ENCODE measurements at places on chromosomes 5 and 9. TPM values are rescaled to one million over a fixed set of nuclear protein-coding genes. Genes with fewer than 3 reads are reported as not detected.

KCNN2 gene
- 27.2 TPM for total RNA-seq

KIF12 gene
- 9.0 TPM for total RNA-seq

CNTRL gene
- 24.6 TPM for total RNA-seq

PCDHGA4 gene
- 7.5 TPM for total RNA-seq

GFRA3 gene
- 6.3 TPM for total RNA-seq

KIF4B gene
- total RNA-seq: 0.20 TPM

IFNA2 gene
- not detected for total RNA-seq

PITX1 gene
- 0.11 TPM for total RNA-seq

PTGES gene
- total RNA-seq: 2.5 TPM

GRCh38 chr5:31825518-31826068 lies 186.7 kb downstream of the PDZD2 start:
- no peak overlapping the region for H3K4me3 ChIP-seq
- DNase-seq: peak; percentile 45
- peaks cover 3% of the 10 kb centered on the region for H3K4me1 ChIP-seq
- no peaks in the 10 kb centered on the region for H3K36me3 ChIP-seq

GRCh38 chr5:43193894-43194265 lies 1.9 kb downstream of the NIM1K start:
- peaks cover 23% of the 10 kb centered on the region for H3K4me1 ChIP-seq
- no peaks in the 10 kb centered on the region for H3K27me3 ChIP-seq
- H3K36me3 ChIP-seq: no peaks in the 10 kb centered on the region
- no peak for DNase-seq
- peak overlapping the region; percentile 84 for H3K4me3 ChIP-seq

- peak; percentile 82 for DNase-seq
- no peak overlapping the region for H3K4me3 ChIP-seq
- H3K36me3 ChIP-seq: no peaks in the 10 kb centered on the region
- no peaks in the 10 kb centered on the region for H3K27me3 ChIP-seq
- H3K27ac ChIP-seq: no peak overlapping the region
These were observed 65.3 kb downstream of the ARHGEF37 start for GRCh38 chr5:149646564-149646963.

- no peak for DNase-seq
- no peak overlapping the region for H3K4me3 ChIP-seq
- peaks cover 12% of the 10 kb centered on the region for H3K4me1 ChIP-seq
- no peak overlapping the region for H3K27ac ChIP-seq
- no peaks in the 10 kb centered on the region for H3K36me3 ChIP-seq
These were observed 71.1 kb upstream of the LHFPL2 start for GRCh38 chr5:78719504-78720219.

- no peak for DNase-seq
- no peak overlapping the region for H3K27ac ChIP-seq
- no peaks in the 10 kb centered on the region for H3K4me1 ChIP-seq
- H3K27me3 ChIP-seq: no peaks in the 10 kb centered on the region
- H3K4me3 ChIP-seq: no peak overlapping the region
- no peaks in the 10 kb centered on the region for H3K36me3 ChIP-seq
These were observed 229.5 kb downstream of the AP3B1 start for GRCh38 chr5:78064941-78065472.

DNA sequence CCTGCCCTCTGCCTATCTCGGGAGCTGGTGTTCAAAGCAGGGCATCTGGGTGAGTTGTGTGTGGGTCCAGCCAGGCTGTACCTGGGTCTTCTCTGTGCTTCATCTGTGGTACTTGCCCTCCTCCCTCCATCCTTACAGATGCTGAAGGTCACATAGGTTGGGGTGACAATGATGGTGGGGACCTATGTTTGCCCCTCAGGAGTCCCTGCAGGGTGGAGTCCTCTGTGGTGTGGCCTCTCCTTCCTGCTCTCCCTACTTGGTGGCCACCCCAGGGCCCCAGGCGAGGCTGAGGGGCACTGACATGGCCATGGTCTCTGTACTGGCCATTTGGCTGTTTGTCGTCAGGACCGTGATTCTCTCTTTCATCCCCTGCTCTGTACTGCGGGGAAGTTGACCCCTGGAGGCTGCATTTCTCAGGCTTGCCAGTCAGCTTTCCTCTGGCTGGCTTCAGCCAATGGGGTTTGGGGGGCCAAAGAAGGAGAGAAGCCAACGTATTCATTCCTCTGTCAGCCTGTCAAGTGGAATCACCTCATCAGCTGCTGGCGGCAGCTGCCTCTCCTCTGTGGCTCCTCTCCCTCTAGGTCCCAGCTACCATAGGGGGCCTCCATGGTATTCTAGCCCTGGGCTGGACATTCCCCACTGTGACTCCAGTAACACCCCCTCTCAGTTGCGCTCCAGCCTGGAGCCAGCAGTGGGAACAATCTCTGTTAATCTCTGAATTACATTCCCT lies 4.6 kb downstream of the DCANP1 start:
- H3K27ac ChIP-seq: no peak overlapping the region
- no peak overlapping the region for H3K4me3 ChIP-seq
- H3K4me1 ChIP-seq: peaks cover 35% of the 10 kb centered on the region
- no peaks in the 10 kb centered on the region for H3K27me3 ChIP-seq

GRCh38 chr5:119651486-119651885 lies 22.1 kb downstream of the FAM170A start:
- DNase-seq: no peak
- no peak overlapping the region for H3K27ac ChIP-seq
- no peaks in the 10 kb centered on the region for H3K4me1 ChIP-seq
- no peak overlapping the region for H3K4me3 ChIP-seq

DNA sequence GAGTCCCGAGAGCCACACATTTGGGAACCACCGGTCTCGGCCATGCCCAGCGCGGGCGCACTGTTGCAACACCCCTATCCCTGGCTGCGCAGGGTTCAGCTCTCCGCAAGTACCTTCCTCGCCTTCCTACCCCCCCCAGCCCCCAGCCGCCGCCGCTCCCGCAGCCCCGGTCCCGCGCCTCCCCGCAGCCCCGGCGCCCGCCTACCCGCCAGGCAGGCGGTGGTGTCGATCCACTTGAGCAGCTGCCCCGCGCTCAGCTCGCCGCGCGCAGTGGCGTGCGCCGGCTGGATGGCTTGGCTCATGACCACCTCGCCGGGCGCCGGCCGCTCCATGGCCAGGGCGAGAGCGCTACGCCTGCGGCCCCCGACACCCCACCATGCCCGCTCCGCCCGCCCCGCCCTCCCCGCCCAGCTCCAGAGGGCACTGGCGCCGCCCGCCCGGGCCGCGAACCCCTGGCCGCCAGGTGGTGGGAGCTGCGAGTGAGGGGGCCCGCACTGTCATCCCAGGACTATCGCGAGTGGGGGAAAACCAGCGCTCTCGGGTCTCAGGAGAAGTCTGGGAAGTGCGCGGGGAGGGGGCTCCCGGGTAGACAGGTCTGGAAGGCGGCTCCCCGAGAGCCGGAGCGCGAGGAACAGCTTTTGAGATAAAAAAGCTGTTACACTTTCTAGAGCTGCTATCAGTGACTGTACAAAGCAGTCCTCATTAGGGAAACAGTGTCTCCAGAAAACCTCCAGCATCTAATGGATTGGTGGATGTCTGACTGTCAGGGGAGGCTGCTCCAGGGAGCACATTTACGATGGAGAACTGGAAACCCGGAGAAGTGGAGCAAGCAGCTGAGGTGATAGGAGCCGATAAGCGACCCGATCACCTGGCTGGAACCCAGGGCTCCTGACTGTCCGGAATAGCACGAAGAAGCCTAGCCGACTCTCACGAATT lies at the start of gene ACOT12:
TSS of gene ACOT12 (minus strand) at position 352 of the 936 bp plus-strand sequence. CDS start at position 332, 20 bp downstream.
- peak within 1 kb of the TSS; percentile 26 for H3K4me3 ChIP-seq
- no peaks in the 10 kb centered on the region for H3K36me3 ChIP-seq
- H3K4me1 ChIP-seq: peaks cover 6% of the 10 kb centered on the region
- no peak for DNase-seq

- H3K4me1 ChIP-seq: no peaks in the 10 kb centered on the region
- no peak for DNase-seq
- H3K27ac ChIP-seq: no peak overlapping the region
- no peaks in the 10 kb centered on the region for H3K36me3 ChIP-seq
These were observed 243.6 kb upstream of the HAPLN1 start for GRCh38 chr5:83964271-83964670.

DNA sequence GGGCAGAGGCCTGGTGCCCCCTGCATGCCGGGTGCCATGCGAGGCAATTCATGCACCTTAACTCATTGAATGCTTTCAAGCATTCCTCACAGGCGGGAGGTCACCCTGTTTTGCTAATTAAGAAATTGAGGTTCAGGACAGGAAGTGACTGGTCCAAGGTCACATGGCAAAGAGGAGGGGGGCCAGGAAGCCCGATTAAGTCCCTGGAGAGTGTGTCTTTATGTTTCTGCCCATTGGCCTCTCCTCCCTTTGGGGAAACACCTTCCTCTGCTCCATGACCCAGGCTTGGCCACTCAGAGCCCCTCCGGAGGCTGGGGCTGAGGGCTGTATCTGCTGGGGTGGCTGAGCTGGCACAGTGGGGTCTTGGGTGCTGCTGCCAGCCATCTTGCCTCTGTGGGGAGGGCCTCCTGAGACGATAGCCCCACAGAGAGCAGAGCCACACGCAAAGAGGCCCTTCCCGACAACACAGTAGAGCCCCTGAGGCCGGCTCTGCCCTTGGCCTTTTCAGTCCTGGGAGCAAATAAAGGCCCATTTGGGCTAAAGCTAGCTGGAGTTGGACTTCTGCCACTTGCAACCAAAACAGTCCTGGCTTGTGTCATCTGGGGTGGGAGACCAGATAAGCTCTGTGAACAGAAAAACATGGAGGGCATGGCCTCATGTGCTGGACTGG lies 90.8 kb upstream of the NEURL1B start:
- H3K4me3 ChIP-seq: no peak overlapping the region
- H3K27me3 ChIP-seq: no peaks in the 10 kb centered on the region
- H3K4me1 ChIP-seq: peaks cover 20% of the 10 kb centered on the region
- no peaks in the 10 kb centered on the region for H3K36me3 ChIP-seq
- no peak overlapping the region for H3K27ac ChIP-seq

GRCh38 chr5:1227667-1228066 lies 2.5 kb downstream of the SLC6A18 start:
- DNase-seq: no peak
- no peak overlapping the region for H3K27ac ChIP-seq
- H3K36me3 ChIP-seq: no peaks in the 10 kb centered on the region
- H3K4me3 ChIP-seq: no peak overlapping the region
- no peaks in the 10 kb centered on the region for H3K27me3 ChIP-seq

- peaks cover 45% of the 10 kb centered on the region for H3K4me1 ChIP-seq
- H3K27me3 ChIP-seq: peaks cover 2% of the 10 kb centered on the region
- no peak overlapping the region for H3K27ac ChIP-seq
- no peaks in the 10 kb centered on the region for H3K36me3 ChIP-seq
These were observed 11.1 kb upstream of the ARAP3 start for GRCh38 chr5:141692919-141693725.

- H3K4me1 ChIP-seq: no peaks in the 10 kb centered on the region
- H3K4me3 ChIP-seq: no peak overlapping the region
- H3K27ac ChIP-seq: no peak overlapping the region
- DNase-seq: no peak
- no peaks in the 10 kb centered on the region for H3K36me3 ChIP-seq
- no peaks in the 10 kb centered on the region for H3K27me3 ChIP-seq
These were observed 209.6 kb upstream of the CDH10 start for GRCh38 chr5:24854350-24854749.

- no peak overlapping the region for H3K27ac ChIP-seq
- no peaks in the 10 kb centered on the region for H3K36me3 ChIP-seq
- no peaks in the 10 kb centered on the region for H3K27me3 ChIP-seq
- no peak for DNase-seq
These were observed 74.5 kb downstream of the MAPKAP1 start for GRCh38 chr9:125632321-125633115.

DNA sequence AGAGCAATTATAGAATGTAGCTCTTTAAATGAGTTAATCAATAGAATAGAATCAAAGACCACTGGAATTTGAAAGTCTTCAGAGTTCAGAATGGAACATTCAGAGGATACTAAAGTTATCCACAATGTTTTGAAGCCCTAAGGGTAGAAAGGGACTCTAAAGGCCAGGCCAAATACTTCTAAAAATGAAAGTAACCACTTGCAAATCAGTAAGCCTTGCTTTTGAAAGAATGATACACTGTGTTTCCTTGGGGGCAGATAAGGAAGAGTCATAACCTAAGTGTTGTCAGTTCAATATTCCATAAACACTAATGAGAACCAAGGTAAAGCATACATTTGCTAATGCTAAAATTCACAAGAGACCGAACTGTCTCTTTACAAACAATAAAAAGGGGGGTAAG lies 813.5 kb downstream of the PTPRD start:
- H3K36me3 ChIP-seq: no peaks in the 10 kb centered on the region
- H3K27me3 ChIP-seq: no peaks in the 10 kb centered on the region
- H3K27ac ChIP-seq: no peak overlapping the region
- H3K4me1 ChIP-seq: no peaks in the 10 kb centered on the region
- H3K4me3 ChIP-seq: no peak overlapping the region

GRCh38 chr9:133127340-133127981 lies 6.4 kb upstream of the RALGDS start:
- no peak overlapping the region for H3K4me3 ChIP-seq
- H3K27me3 ChIP-seq: no peaks in the 10 kb centered on the region
- DNase-seq: no peak
- H3K4me1 ChIP-seq: peaks cover 62% of the 10 kb centered on the region
- H3K36me3 ChIP-seq: peaks cover 54% of the 10 kb centered on the region

- peaks cover 12% of the 10 kb centered on the region for H3K36me3 ChIP-seq
- no peak overlapping the region for H3K27ac ChIP-seq
These were observed 5.9 kb upstream of the SLC22A5 start for GRCh38 chr5:132363431-132364112.

GRCh38 chr5:7869474-7870136 lies 657 bp downstream of the MTRR start:
- no peak for DNase-seq
- peak overlapping the region; percentile 81 for H3K4me3 ChIP-seq
- no peaks in the 10 kb centered on the region for H3K27me3 ChIP-seq
- no peaks in the 10 kb centered on the region for H3K36me3 ChIP-seq
- no peak overlapping the region for H3K27ac ChIP-seq

DNA sequence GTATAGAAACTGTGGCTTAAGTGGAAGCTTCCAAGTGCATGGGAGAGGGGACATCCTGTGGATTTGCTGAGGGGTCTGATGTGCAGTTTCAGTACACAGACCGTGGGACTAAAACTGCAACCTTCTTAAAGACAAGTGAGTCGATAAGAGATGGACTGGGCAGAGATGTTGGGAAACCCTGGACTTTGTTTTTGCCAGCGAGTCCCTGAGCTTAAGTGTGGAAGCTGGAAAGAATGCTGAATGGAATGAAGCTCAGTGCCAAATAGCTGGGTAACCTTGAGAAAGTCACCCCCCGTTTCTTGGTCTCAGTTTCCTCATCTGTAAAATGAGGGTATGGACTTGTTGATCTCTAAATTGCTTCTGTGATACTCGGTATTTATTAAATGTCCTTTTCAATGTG lies 37.3 kb upstream of the KLF9 start:
- H3K27me3 ChIP-seq: no peaks in the 10 kb centered on the region
- H3K27ac ChIP-seq: no peak overlapping the region
- no peak for DNase-seq
- H3K36me3 ChIP-seq: no peaks in the 10 kb centered on the region
